NCI-H187 treated with DMSO at 0.1 percent for 48 hours (cell line): ENCODE measurements at places on chromosomes 5 and 9.

GRCh38 chr9:1709347-1709746 is 305.8 kb upstream of the SMARCA2 start:
- DNase-seq = no peak

DNA sequence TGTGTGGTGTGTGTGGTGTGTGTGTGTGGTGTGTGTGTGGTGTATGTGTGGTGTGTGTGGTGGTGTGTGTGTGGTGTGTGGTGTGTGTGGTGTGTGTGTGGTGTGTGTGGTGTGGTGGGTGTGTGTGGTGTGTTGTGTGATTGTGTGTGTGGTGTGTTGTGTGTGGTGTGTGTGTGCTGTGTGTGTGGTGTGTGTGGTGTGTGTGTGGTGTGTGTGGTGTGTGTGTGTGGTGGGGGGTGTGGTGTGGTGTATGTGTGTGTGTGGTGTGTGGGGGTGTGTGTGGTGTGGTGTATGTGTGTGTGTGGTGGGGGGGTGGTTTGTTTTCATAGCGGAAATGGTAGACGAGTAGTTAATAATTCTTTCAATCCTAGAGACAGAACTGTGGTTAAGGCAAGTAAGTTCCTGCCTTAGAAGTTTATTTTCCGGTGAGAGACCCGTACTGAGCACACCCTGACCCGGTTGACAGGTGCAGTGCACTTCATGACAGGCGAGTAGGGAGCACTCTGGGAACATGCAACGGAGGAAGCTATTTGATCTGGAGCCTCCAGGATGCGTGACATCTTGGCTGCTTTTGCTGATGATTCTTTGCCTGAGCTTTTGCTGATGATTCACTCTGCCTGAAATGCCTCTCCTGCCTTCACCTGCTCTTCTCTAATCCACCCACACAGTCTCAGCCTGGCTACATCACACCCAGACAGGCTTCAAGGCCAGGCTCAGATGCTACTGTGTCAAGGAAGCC is 21.7 kb upstream of the FAT2 start:
- no peak for DNase-seq

DNA sequence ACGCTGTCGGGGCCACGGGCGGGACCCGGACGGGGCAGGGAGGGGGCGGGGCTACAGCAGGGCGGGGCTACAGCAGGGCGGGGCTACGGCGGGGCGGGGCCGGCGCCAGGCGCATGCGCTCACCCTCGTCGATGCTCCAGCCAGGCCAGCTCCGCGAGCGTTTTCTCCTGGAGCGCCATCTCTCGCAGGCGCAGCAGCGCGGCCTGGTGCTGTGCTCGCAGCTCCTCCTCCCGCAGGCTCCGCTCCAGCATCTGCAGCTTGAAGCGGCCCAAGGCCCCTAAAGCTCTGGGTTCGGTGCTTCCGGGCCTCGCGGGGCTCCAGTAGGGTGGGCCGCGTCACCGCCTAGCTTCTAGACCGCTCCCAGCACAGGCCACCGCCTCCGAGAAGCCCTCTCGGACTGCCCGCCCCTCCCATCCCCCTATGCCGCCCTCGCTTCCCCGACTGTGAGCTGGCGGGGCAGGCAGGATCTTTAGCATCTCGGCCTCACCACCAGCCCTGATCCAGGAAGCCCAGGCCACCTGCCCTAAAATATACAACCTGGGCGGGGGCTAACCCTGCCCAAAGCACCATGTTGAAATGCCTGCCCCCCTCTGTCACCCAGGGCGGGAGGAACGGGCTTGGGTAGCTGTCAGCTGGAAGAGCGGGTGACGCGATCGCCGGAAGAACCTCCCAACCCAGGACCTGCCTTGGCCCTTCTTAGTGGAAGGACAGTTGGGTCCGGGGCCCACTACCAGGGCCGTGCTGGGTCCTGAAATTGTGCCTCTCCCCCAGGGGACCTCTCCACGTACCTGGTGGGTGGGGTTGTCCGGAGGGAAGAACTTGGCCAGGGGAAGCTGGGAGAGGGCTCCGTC is 21.9 kb upstream of the QSOX2 start:
- no peak for DNase-seq

GRCh38 chr5:73451224-73452130 is 2.9 kb upstream of the FOXD1 start:
- DNase-seq = no peak

GRCh38 chr5:31916327-31916726 is 257.8 kb downstream of the GOLPH3 start:
- DNase-seq = no peak

DNA sequence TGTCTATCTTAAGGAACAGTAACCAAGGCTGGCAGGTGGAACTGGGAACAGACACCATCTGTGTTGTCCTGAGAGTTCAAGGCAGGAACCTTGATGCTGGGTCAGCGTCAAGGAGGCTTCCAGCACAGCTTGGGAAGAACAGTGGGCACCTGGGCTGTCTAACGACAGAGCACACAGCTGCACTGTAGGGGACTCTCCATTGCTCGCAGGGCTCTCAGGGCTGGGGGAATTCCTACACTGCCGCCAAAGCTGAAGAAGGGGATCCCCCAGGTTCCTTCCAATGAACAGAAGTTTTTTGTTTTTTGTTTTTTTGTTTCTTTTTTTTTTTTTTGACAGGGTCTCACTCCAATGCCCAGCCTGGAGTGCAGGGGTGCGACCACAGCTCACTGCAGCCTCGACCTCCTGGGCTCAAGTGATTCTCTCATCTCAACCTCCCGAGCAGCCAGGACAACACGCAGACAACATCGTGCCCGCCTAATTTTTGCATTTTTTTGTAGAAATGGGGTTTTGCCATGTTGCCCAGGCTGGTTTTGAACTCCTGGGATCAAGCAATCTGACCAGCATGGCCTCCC is 81.9 kb downstream of the PTPN3 start:
- no peak for DNase-seq

DNA sequence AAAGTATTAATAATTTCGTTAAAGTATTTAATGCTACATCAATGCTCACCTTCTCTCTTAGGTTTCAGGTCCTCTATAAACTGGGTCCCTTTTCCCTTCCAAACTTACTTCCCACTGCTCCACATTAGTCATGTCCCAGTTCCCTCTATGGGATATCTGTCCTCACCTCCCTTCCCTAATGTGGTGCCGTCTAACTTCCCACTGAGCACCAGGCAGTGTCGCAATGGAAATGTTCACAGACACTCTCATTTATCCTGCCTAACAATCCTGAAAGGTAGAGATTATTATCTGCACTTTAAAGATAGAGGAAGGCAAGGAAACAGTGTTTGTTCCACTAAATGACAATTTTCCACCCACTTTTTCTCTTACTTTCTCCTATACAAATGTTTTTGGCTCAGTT is 329.7 kb downstream of the CWC27 start:
- no peak for DNase-seq

GRCh38 chr5:28301712-28302111 is 1263.3 kb upstream of the CDH9 start:
- no peak for DNase-seq

- DNase-seq = no peak
Measured at GRCh38 chr5:140114341-140115185, 654 bp downstream of the PURA start.

DNA sequence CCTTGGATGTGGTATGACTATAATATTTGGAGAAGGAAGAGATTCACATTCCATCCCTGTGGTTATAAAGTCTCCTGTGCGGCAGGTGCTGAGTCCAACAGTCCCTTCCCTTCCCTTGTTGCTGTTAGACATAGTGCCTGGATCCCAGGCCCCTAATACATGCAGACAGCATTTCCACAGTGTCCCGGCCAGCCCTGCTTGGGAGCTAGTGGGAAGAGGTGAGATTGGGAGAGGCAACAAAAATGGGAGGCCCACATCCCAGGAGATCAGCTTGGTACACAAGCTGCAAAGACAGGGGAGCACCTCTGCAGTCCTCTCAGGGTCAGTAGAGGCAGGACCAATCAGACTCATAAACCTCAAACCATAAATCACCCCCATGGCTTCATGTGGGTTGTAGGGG is 3.3 kb upstream of the NEURL1B start:
- DNase-seq = no peak

- peak; percentile 6 for DNase-seq
Measured at GRCh38 chr5:157219491-157220271, 39.0 kb downstream of the ITK start.

- DNase-seq = no peak
Measured at GRCh38 chr5:78497573-78498533, 137.4 kb downstream of the SCAMP1 start.

DNA sequence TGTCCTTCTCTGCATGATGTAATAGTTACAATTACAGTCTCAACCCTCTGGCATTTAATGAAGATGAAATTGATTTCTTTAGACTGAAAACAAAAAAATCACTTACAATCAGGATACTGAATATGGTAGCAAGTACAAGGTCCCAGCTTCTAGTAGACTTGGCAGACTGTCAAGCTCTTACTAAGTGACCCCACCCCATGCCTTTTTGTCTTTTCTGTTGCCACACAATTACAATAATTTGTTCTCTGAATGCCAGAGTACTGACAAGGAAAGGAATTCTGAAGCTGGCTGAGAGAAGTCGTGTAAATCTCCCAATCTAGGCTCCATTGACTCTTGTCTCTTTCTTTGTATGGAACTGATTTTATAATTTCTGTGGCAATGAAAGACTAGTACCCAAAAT is 154.2 kb downstream of the TMC1 start:
- DNase-seq = no peak

- no peak for DNase-seq
Measured at GRCh38 chr9:34546834-34547827, 24.3 kb upstream of the ENHO start.

- DNase-seq = no peak
Measured at GRCh38 chr5:2511126-2511525, 240.4 kb downstream of the IRX2 start.

GRCh38 chr5:122195802-122196394 is 66.6 kb downstream of the ZNF474 start:
- DNase-seq = peak; percentile 77

GRCh38 chr5:73031839-73032238 is 76.0 kb downstream of the FCHO2 start:
- no peak for DNase-seq

GRCh38 chr5:77035950-77036349 is 5.7 kb downstream of the AGGF1 start:
- DNase-seq = no peak

DNA sequence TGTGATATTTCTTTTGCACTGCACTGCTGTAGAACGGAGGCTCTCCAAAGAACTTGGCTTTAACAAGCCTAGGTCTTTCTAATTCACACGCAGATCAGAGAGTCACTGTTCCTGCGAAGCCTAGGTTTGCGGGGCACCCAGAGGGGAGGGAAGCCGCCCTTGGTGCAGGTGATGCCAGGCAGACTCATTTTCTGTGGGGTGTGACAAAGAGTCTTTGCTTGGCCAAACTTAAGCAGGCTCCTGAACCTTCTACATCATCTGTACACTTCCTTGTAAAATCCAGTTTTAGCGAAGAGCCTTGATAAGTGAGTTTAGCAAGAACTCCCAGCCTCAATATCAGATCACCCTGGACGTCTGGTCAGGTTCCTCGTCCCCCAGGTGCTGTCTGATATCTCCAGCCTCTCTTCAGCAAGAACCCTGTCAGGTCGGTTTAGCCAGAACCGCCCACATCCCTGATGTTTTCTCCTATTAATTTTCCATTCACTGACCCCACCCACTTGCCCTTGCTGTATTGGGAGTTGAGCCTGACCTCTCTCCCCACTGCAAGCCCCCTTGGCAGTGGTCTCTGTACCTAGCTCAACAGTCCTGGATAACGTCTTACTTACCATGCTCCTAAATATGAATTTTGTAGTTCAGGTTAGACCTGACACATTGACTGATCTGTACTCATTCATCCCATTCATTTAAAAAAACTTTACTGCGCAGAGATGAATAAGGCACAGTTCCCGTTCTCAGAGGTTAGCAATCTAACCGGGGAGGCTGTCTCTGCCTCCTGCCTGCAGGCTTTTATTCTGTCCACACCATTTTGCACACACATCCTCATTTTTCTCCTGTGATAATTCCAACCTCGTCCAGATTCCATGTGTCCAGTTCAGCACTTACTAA is 880 bp upstream of the UBAC1 start:
- DNase-seq = no peak

DNA sequence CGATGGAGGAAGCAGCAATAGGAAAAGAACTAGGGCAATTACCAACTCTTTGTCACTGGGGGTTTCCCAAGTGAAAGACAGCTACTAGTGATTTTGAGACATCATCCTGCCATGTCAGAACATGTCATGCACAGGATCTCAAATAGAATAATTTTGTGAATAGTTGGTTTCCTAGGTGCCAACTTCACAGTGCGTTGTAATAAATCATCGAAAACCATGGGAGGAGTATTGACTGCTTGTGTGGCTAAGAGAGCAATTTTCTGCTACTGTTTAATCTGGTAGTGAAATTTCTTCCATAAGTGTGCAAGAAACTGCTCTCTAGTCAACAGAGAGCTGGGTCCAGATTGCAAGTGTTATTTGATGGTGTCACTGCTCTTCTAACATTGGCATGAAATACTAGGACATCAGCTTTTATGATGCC is 168.6 kb downstream of the NNT start:
- DNase-seq = no peak

DNA sequence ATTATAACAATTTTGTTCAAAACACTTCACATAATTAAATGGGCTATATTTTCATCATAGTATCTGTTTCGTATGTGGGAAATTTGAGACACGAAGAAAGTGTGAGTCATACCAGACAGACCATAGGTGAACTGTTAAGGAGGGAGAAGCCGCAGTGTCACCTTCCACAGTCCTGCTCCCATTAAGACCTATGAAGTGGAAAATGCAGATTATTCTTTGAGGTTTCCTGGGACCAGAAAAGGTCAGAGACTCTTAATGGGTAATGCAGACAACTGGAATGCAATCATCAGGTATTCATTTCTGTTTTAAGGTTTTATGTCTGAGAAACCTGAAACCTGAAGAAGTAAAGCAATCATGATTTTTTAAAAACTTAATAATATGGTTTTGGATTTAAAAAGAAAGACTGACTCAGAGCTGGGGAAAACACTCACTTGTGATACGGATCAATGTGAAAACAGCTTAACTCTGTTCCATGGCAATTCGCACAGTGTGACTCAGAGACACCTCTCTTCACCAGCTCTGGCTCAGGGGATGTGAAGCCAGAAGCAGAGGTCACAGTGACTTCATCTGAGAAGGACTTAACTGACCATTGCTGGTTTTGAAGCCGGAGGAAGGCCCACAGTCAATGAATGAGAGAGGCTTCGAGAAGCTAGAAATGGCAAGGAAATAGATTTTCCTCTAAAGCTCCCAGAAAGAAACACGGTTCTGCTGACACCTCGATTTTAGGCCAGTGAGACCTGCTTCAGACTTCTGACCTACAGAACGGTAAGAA is 17.2 kb upstream of the GCNT1 start:
- DNase-seq = no peak

DNA sequence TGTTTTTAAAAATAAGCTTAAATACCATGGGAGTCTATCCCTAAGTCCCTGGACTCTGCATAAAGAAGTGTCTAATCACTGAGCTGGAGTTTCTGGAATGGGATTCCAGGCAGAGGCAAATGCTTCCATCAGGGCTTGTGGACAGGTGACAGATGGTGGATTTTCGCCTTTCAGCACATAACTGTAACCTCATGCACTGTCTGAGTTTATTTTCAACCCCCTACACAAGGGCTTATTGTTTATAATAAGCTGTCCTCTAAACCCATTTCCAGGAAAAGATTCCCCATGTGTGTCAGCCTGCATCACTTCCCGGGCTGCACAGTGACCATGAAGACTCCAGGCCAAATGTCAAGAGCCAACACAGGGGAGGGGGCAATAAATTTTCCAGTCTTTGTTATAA is 264.0 kb downstream of the PIK3R1 start:
- no peak for DNase-seq

- no peak for DNase-seq
Measured at GRCh38 chr5:92313385-92313784, 930.3 kb upstream of the ARRDC3 start.
